ENCODE measurements at places on chromosomes 12 and 14. TPM values are rescaled to one million over a fixed set of nuclear protein-coding genes. Genes with fewer than 3 reads are reported as not detected.

DNA sequence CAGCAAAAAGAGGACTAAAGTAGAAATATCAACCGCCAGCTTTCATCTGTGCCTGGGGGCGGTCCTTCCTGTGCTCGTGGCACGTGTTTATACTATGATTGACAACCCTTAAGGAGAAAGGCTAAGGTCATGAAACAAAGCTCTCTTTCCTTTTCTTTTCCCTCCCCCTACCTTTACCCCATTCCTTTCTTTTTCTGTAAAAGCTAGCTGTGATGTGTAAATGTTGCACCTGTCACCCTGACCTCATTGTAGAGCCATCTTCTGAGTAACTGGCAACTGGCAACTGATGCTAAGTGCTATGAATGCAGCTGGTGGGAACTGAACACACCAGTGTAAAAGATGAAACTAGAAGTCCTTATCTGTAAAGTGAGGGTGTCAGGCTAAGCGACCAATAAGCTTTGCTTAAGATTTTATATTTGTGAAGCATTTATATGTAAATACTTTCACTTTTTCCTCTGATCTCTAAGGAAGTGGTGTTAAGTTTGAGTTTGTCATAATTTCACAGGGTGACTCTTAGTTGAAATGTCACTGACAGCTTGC is 102.8 kb upstream of the BCAT1 start:
- no peak for DNase-seq

DNA sequence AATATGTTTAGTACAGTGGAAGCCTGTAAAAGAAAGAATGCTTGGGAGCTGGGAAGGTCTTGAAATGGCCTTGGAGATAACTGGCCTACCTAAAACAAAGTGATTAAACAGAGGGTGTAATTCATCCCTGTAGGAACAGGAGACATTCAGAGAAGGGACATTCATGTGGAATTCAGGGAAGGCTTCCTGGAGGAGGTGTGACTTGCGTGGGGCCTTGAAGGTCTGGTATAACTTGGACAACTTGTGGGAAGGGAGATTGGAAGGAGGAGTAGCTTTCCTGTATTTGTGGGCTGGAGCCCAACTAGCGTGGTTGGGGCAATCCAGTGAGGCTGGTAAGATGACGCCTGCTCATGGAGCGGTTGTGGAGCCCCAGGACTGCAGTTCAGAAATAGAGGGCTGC is 156.4 kb downstream of the AACS start:
- DNase-seq, result no peak

DNA sequence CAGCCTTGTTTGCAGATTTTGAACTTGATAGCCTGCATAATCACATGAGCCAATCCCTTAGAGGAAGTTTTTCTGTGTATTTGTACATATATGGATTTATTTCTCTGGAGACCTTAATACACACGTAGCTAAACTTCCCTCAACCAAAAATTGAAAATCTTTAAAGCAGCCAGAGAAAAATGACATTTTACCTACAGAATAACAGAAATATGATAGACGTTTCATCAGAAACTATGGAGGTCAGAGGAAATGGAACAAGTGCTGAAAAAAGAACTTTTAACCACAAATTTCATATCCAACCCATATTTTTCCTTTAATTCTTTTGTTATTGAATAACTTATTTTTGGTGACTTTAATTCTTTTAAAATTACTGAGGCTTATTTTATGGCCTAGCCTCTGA is 177.7 kb downstream of the CCDC91 start:
- DNase-seq, result no peak

- DNase-seq, result no peak
Observed at GRCh38 chr12:82855872-82856271, 169.2 kb downstream of the TMTC2 start.

GRCh38 chr14:24280797-24281460 is 9.5 kb upstream of the RABGGTA start:
- DNase-seq, result no peak

DNA sequence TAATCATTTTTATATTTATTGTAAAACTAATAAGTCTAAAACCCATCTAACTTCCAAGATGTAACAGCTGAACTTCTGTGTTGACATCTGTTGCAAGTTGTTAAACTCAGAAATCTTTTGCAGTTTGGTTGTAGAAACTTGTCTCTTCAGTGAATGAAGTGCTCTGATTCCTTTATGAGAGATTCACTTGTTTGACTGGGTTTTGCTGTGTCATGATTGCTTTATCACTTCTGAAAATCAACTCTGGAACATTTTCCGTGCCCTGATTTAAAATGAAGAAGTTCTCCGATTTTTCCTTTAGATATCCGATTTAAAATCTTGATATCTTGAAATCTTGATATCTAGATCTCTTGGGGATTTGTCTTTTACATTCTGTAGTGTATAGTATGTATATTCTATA is 65.1 kb downstream of the DIP2B start:
- no peak for DNase-seq

ADCY4 gene
- total RNA-seq, result 36.3 TPM

AQP6 gene
- 0.40 TPM for total RNA-seq

PPM1A gene
- 61.5 TPM for total RNA-seq

OR6C2 gene
- 0.14 TPM for total RNA-seq

POMT2 gene
- total RNA-seq, result 14.0 TPM

PELI2 gene
- total RNA-seq, result 21.1 TPM
